ENCODE measurements at places on chromosomes 16 and 17. TPM values are rescaled to one million over a fixed set of nuclear protein-coding genes. Genes with fewer than 3 reads are reported as not detected.

Gene NKD1
- total RNA-seq = under 0.01 TPM

Gene ATP2A3
- under 0.01 TPM for total RNA-seq

Gene TXNL4B
- 8.9 TPM for total RNA-seq

Gene TMC6
- 78.7 TPM for total RNA-seq

Gene SLC2A4
- total RNA-seq = 0.14 TPM

Gene CMTM4
- 86.5 TPM for total RNA-seq

Gene HP
- not detected for total RNA-seq

Gene TMEM231
- 11.2 TPM for total RNA-seq

All from nasal cavity respiratory epithelium epithelial cell of viscerocranial mucosa (primary cell).